ENCODE measurements at places on chromosomes 6 and 20. TPM values are rescaled to one million over a fixed set of nuclear protein-coding genes. Genes with fewer than 3 reads are reported as not detected.

DNA sequence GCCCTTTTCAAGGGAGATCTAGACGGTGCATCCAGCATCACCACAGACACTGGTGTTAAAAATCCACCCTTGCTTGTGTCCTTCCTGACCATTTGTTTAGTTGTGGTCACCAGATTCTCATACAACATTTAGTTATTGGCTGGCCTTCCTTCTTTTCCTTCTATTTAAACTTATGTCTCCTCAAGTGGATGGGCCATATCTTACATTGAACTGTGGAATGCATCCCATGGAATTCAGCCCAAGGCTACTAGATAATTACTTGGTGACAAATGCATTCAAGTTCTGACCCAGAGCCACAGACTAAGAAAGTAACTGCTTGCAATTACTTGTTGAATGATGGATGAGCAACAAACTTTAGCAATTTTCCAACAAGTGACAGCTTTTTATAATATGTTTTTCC is 198.9 kb upstream of the SSTR4 start:
- no peak overlapping the region for H3K27ac ChIP-seq
- no peaks in the 10 kb centered on the region for H3K36me3 ChIP-seq
- H3K4me1 ChIP-seq = no peaks in the 10 kb centered on the region
- H3K27me3 ChIP-seq = no peaks in the 10 kb centered on the region
- DNase-seq = no peak
- H3K4me3 ChIP-seq = no peak overlapping the region

DNA sequence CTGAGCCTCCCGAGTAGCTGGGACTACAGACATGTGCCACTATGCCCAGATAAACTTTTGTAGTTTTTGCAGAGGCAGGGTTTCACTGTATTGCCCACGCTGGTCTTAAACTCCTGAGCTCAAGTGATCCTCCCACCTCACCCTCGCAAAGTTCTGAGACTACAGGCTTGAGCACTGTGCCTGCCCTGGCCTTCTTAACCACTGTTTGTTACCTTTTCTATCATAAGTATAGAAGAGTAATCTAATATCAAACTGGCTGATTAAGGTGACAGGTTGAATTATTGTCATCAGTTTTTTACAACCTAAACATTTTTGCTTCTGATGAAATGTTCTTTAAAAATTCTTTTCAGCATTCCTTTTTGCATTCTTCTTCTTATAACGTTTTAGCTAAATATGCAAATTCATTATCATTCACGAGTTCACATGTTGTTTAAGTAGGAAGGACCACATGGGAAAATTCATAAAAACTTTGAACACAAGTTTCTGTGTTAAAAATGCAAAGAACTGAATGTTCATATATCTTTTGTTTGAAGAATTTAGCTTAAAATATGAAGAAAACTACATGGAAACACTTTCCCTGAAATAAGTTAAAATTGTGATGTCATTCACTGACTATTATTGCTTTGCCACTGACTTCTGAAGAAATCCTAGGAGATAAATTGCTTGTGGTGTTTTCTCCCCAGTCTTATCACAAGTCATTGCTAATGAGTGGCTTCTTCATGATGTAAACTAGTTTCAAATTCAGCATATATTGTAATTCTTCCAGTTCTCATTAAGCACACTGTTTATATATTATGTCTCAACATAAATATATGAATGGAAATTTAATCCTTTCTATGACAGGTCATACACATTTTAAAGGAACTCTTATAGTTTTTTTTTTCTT is 106.7 kb downstream of the ADGRB3 start:
- H3K36me3 ChIP-seq = no peaks in the 10 kb centered on the region
- no peaks in the 10 kb centered on the region for H3K4me1 ChIP-seq
- DNase-seq = no peak
- no peak overlapping the region for H3K4me3 ChIP-seq

GRCh38 chr6:1066449-1067090 is 245.3 kb upstream of the FOXQ1 start:
- no peak overlapping the region for H3K27ac ChIP-seq
- no peak for DNase-seq
- no peaks in the 10 kb centered on the region for H3K4me1 ChIP-seq
- no peaks in the 10 kb centered on the region for H3K36me3 ChIP-seq
- no peaks in the 10 kb centered on the region for H3K27me3 ChIP-seq
- no peak overlapping the region for H3K4me3 ChIP-seq

GRCh38 chr6:44475779-44476434 is 88.4 kb downstream of the CDC5L start:
- H3K27me3 ChIP-seq = no peaks in the 10 kb centered on the region
- no peaks in the 10 kb centered on the region for H3K4me1 ChIP-seq
- no peak overlapping the region for H3K4me3 ChIP-seq
- H3K27ac ChIP-seq = no peak overlapping the region
- DNase-seq = peak; percentile 48
- no peaks in the 10 kb centered on the region for H3K36me3 ChIP-seq

GRCh38 chr20:3226864-3227263 is 12.1 kb downstream of the SLC4A11 start:
- H3K4me3 ChIP-seq = no peak overlapping the region
- H3K27me3 ChIP-seq = no peaks in the 10 kb centered on the region
- DNase-seq = no peak
- H3K4me1 ChIP-seq = peaks cover 18% of the 10 kb centered on the region

DNA sequence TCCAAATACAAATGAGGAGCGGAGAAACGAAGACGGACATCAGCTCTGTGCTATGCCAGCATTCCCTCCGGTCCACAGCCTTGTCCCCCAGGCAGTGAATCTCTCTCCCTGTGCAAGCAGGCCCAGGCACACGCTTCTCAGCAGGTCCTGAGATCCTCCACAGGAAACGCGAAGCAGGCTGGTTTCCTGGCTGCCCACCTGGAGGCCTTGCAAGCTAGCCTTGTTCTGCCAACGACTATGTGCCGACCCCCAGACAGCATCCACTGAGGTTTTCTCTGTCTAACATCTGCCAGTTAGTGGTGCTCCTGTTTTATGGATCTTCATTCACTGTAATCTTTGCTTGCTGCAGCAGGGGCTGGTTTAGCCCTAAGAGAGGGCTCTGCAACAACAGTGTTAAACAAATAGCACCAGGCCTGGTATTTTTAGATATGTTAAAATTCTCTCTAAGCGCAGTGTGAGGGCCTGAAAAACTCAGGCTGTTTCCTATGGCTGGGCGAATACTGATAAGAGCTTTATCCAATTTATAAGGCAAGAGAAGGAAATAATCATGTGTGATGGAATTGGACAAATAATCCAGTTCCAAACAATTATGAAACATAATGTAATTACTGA is 386.0 kb upstream of the ARID1B start:
- H3K36me3 ChIP-seq = no peaks in the 10 kb centered on the region
- no peak overlapping the region for H3K4me3 ChIP-seq
- peaks cover 6% of the 10 kb centered on the region for H3K4me1 ChIP-seq
- DNase-seq = no peak

DNA sequence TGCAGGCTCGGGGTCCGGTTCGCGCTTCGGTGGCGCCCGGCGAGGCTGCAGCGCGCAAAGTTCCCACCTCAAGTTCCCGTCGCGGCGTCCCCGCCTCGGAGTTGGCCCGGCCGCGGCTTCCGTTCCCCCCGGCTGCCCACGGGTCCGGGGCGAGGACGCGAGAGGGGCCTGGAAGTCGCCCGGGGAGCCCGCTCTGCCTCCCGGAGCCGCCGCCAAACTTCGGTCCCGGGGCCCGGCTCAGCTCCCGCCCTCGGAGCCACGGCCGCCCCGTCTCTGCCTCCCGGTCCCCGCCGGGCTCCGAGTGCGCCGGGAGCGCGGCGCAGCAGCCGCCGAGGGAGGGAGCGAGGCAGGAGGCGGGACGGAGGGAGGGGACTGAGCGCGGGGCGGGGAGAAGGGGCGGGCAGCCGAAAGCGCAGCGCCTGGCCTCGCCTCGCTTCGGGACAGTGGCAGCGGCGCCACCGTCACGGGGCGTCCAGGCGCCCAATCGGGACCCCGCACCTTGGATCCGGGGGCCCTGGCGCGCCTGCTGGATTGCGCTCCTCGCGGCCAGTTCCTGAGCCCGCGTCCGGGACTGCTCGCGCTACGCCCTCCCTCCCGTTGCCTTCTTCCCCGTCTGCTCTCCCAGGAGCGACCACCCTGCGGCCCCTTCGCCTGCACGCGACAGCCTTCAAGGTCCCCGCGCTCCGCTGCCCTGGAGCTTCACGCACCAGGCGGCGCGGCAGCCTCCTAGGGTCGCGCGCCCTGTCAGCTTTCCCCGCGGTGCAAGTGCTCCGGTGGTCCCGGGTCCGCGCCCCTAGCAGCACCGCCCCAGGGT is at the start of gene KCNG1:
TSS of gene KCNG1 (minus strand) at position 305 of the 814 bp plus-strand sequence. CDS start 12,769 bp downstream, outside the sequence.
- H3K27ac ChIP-seq = no peak within 1 kb of the TSS
- no peak within 1 kb of the TSS for H3K4me3 ChIP-seq
- no peaks in the 10 kb centered on the region for H3K36me3 ChIP-seq
- H3K4me1 ChIP-seq = no peaks in the 10 kb centered on the region

DNA sequence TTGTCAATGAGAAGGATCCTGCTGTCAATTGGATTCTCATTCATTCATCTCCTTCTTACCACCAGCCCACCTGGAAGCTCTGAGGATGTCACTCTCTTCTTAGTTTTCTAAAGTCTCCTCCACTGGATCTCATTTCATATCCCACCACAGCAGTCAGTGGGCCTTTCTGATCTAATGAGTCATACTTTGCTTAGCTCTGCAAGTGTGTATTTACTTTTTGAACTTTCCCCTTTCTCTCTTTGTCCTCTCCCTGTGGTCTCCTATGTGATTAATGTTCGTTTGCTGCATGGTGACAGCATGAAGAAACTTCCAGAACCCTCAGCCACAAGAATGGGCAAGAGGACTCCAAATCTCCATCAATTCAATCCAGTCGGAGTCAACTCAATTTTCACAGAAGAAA is 63.6 kb upstream of the SYNDIG1 start:
- H3K4me3 ChIP-seq = no peak overlapping the region
- no peak for DNase-seq
- peak overlapping the region; percentile 14 for H3K27ac ChIP-seq

DNA sequence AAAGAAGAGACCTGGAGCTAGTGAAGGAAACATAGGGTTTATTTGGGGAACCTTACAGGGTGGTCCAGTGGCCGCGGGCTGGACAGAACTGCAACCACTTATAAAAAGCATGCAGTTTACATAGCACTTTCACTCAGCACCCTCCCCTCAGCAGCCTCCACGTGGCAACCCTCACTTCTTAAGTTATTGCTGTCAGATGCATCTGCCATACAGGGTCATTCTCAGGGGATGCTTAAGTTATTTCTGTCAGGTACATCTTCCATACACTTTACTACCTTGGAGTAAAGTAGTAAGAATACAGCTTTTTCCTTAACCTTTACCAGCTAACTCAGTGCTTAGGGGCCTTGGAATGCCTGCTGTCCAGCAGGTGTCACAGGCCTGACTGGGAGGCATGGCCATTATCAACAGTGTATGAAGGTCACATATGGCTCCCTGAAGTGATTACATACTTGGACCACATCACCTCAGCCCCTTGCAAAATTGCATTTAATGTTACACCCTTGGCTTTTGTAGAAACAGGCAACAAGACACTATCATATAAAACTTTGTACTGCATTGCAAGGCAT is 2.0 kb upstream of the NOL7 start:
- H3K4me3 ChIP-seq = no peak overlapping the region
- H3K27me3 ChIP-seq = no peaks in the 10 kb centered on the region
- peaks cover 19% of the 10 kb centered on the region for H3K36me3 ChIP-seq
- DNase-seq = no peak
- no peak overlapping the region for H3K27ac ChIP-seq

DNA sequence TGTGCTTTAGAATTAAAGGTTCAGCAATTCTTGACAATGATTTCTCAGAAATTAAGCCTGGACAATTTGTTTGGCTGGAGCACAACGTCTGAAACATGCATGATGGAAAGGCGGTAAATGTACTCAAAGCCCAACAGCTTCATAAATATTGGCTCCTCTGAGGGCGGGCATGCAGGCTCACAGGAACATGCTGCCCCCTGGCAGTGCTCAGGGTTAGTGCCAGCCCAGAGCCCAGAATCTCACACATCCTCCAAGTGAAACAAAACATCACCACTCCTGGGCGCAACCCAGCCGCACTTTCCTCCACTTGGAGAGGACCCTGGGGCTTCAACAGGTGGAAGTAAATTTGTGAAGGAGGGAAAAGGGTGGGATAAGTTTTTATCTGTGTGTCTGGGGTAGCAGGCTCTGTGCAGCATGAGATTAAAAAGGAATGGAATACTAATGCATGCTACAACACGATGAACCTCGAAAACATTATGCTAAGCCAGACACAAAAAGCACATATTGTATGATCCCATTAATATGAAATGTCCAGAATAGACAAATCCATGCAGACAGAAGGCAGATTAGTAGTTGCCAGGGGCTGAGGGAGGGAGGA is 54.1 kb upstream of the PTPRT start:
- H3K27ac ChIP-seq = no peak overlapping the region
- H3K36me3 ChIP-seq = no peaks in the 10 kb centered on the region

DNA sequence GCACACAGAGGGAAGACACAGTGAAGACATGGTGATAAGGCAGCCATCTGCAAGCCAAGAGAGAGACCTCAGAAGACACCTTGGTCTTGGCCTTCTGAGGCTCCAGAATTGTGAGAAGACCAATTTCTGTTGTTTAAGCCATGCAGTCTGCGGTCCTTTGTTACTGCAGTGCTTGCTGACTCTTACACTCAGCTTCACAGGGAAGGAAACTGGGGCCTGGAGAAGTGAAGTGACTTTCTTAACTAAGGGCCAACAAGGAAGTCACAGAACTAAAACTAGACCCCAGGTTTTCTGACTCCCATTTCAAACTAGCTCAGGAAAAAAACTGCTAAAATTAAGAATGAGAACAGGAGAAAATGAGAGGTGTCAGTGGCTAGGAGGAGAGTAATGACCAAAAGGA is 74.3 kb downstream of the TNFRSF21 start:
- DNase-seq = no peak
- no peaks in the 10 kb centered on the region for H3K36me3 ChIP-seq
- H3K4me3 ChIP-seq = no peak overlapping the region
- H3K4me1 ChIP-seq = no peaks in the 10 kb centered on the region
- no peak overlapping the region for H3K27ac ChIP-seq
- no peaks in the 10 kb centered on the region for H3K27me3 ChIP-seq

- no peak for DNase-seq
- H3K4me1 ChIP-seq = no peaks in the 10 kb centered on the region
- no peaks in the 10 kb centered on the region for H3K36me3 ChIP-seq
- no peaks in the 10 kb centered on the region for H3K27me3 ChIP-seq
- no peak overlapping the region for H3K4me3 ChIP-seq
Measured at GRCh38 chr20:50163570-50164317, 10.2 kb upstream of the PEDS1 start.

- H3K27me3 ChIP-seq = no peaks in the 10 kb centered on the region
Measured at GRCh38 chr20:15930311-15931305, 642.6 kb downstream of the KIF16B start.

- H3K27me3 ChIP-seq = no peaks in the 10 kb centered on the region
- H3K36me3 ChIP-seq = no peaks in the 10 kb centered on the region
- no peaks in the 10 kb centered on the region for H3K4me1 ChIP-seq
- H3K4me3 ChIP-seq = no peak overlapping the region
- H3K27ac ChIP-seq = no peak overlapping the region
Measured at GRCh38 chr6:51559059-51559458, 528.4 kb downstream of the PKHD1 start.

Gene SULF2
- 1.5 TPM for total RNA-seq

Gene FNDC11
- 0.32 TPM for total RNA-seq

Gene MICB
- total RNA-seq = 48.4 TPM

Gene ANGPT4
- not detected for total RNA-seq

Gene SAMD10
- 10.6 TPM for total RNA-seq

Gene PHACTR3
- not detected for total RNA-seq

Gene SNAI1
- 0.31 TPM for total RNA-seq

Gene SLC17A9
- total RNA-seq = 3.4 TPM

Gene SOBP
- total RNA-seq = 0.08 TPM

All from naive thymus-derived CD4-positive, alpha-beta T cell (primary cell).